Islet precursor cell (in vitro differentiated cells): ENCODE measurements at places on chromosomes 4 and X.

DNA sequence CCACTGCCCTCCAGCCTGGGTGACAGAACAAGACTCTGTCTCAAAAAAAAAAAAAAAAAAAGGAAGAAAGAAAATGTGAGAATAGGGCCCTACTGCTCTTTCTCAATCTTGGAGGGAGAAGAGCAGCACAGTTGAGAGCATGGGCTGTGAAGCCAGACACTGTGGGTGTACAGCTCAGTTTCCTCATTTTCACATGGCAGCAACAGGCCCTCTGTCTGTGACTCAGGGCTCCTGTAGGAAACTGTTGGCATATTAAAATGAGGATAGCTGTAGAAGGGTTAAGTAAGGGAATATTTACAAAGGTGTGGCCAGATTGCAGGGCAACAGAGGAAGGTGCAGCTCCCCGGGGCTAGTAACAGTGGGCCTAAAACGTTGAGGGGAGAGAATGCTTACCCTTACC is 3.4 kb downstream of the AKAP14 start:
- DNase-seq = no peak

DNA sequence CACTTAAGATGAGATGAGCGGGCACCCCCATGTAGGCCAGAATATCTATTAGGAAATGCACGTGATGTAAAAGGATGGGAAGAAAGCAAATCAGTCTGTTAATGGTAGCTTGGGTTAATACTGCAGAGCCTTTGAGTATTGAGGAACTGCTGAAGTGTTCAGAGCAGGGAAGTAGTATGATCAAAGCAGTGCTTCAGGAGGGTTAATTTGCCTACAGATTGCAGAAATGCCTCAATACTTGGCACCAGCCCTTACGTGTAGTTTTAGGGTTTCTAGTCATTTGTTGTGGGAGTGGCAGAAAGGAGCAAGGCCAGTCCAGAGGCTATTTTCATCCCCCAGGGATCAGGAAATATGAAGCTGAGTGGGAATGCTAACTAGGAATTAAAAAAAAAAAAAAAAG is 19.7 kb downstream of the ZFX start:
- DNase-seq = no peak

- DNase-seq = no peak
Observed at GRCh38 chr4:15996773-15997172, 33.8 kb upstream of the FGFBP2 start.

- peak; percentile 44 for DNase-seq
Observed at GRCh38 chr4:5371415-5372190, 320.3 kb downstream of the STK32B start.

DNA sequence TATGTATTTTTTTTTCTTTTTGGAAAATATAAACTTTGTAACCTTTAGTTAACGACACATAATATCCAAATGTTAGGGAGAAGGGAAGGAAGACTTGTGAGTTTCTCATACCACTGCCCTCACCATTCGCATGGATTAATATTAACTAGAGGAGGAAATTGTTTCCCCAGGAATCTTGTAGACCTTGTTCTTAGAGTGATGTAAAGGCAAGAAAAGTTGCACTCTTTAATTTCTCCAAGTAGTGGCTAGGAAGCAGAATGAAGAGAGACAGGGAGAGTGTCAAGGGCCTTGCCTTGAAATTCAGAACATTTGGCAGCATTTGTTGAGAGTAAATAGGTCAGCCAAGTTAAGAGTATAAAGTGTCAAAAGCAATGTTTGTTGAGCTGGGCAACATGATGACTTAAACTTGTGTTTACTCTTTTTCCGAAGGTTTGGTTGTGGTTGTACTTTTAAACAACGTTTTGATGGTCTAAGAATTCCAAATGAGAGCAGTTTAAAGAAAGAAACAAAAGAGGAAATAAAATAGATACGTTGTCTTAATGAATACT is 105.7 kb downstream of the TENM3 start:
- DNase-seq = no peak

DNA sequence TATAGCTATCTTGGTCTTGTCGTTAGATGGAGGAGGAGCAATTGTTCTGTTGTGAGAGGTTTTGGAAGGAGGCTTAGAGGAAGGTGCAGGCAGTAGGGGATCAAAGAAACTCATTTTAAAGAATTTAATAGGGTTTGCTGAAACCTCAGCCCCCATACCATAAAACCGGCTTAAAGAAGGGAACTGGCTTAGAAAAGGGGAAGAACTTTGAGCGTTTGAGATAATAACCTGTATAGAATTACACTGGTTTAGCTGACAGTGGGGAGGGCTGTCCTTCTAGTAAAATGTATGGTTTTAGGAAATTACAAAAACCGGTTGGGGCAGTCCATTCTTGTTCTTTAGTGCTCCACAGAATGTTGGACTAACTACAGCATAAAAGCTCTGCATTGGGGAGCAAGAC is 128.1 kb downstream of the KDM6A start:
- DNase-seq = no peak

DNA sequence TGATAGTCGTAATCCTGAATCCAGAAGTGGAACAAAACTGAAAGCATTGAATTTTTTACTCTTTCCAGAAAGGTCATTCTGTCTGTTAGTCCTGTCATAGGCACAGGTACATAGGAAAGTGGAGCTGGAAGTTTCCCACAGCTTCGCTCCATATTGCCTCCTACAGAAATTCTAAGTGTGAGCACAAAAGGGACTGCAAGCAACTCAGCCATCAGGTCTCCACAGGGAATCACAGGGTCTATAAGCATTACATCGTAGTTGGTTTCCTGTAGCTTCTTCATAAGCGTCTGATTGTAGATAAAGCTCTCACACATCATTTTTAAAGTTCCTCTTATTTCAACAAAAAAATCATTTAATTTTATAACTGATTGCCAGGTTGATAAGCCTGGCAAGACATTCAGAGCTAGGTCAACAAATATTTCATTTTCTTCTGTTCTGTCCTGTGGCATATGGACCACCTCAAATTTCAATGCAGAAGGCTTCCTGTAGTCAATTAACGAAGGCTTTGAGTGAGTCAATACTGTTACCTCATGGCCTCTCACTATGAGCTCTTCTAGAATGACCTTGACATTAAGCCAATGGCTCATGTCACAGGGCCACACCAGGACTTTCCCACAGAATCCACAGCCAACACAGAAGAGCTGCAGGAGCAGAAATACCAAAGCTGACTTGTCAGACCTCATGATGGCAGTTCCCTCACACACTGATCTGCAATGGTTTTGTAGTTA is at the start of gene UGT2A3:
Gene UGT2A3 (minus strand): TSS at position 727 of the 728 bp plus-strand sequence. CDS start 44 bp downstream, at position 683.
- no peak for DNase-seq

DNA sequence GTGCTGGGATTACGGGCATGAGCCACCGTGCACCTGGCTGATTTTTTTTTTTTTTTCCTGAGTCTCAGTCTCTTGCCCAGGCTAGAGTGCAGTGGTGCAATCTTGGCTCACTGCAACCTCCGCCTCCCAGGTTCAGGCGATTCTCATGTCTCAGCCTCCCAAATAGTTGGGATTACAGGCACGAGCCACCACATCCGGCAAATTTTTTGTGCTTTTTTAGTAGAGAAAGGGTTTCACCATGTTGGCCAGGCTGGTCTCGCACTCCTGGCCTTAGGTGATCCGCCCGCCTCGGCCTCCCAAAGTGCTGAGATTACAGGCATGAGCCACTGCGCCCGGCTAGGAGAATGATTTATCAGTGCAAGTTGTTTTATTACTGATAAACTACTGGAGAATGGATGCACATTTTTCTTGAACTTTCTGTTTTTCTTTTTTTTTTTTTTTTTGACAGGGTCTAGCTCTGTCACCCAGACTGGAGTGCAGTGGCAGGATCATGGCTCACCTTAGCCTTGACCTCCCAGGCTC is 39.7 kb upstream of the DHRSX start:
- DNase-seq = no peak

- no peak for DNase-seq
Observed at GRCh38 chr4:165079476-165079875, 25.8 kb downstream of the TRIM75 start.
